Ecto neural progenitor cell (in vitro differentiated cells): ENCODE measurements at places on chromosomes 4 and X.

DNA sequence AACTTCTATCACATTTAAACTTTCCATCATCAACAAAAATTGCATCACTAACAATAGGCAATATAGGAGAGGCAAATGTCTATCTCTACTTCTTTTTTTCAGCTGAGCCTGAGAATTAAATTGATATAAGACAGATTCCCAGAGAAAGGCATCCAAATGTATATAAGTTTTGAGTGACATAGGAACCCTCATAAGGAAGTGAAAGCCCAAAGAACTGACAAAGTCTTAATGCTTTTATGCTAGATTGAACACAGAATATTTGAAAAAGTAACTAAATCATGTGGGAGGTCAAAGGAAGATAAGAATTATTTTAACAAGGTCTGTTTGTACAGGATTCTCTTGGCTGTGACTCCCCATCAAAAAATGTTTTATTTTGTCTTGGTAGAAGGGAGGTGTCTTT, 714.9 kb downstream of the GRXCR1 start:
- DNase-seq, result no peak

DNA sequence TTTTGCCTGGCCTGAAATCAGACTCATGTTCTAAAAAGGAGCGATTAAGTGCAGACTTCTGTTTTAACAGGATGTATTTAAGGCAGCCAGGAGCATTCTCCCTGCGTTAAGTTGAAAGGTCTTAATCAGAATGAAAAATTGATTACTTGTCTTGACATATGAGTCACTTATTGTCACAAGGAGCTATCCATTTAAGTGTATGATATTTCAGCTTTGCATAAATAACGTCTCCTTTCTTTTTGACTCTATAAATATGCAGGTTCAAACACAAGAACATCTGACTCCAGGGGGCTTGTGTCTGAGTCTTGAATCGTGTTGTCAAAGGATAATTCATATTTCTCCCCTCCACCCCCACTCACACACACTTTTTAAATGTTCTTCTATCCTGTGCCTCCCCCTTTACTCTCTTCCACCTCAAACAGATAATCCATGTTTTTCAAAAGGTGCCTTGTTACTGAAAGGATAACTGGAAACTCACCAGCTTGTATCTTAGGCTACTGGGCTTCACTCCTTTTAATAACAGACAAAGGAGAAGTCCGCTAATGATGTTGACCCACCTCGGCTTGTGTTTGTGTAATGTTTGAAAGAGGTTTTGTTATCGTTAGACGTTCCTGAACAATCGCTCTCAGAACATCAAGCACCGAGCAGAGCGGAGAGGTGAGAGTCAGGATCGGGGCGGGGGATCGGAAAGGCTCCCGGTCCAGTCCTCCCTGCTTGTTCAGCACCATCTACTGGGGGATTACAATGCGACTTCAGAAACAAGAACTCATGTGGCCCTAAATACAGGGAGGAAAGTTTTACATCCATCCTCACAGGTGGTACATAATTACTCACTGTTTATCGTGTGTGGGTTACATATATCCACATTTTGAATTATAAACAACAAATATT, 107.5 kb upstream of the RPL34 start:
- peak; percentile 69 for DNase-seq

DNA sequence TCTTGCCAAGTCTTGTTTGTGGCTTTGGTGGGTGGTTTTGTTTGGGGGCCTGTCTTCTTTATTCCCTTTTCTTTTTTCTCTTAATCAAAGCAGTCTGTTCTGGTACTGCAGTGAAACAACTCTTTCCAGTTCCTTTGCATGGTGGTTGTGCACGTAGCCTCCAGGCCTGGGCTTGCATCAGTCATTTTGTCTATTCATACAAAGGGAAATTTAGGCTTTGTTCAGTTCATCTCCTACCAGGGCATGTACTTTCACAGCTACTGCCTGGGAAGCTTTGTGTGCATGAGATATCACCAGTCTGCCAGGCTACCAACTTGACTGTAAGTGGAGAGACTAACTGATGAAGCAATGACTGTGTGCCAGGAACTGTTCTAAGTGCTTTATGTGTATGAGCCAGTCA, 8.5 kb downstream of the TRIM2 start:
- no peak for DNase-seq

- peak; percentile 60 for DNase-seq
Measured at GRCh38 chrX:1534301-1535168, 2.5 kb downstream of the P2RY8 start.

- DNase-seq, result no peak
Measured at GRCh38 chrX:44943007-44943406, 70.0 kb downstream of the KDM6A start.

DNA sequence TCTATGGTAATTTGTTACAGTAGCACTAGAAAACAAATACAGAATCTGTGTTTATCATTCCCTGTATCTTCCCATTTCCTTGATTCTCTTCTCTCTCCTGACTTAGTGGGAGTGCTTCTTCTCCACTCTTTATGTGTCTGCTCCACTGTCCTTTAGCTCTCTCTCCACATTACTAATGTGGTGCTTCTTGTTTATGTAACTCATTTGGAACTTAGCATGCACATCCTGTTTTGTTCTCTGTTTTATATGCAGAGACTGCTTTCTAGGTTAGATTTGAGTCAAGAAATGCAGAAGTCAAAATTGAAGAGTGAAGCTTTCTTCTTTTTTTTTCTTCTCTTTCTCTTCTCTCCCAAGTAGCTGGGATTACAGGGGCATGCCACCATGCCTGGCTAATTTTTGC, 25.9 kb downstream of the ADH1A start:
- no peak for DNase-seq

DNA sequence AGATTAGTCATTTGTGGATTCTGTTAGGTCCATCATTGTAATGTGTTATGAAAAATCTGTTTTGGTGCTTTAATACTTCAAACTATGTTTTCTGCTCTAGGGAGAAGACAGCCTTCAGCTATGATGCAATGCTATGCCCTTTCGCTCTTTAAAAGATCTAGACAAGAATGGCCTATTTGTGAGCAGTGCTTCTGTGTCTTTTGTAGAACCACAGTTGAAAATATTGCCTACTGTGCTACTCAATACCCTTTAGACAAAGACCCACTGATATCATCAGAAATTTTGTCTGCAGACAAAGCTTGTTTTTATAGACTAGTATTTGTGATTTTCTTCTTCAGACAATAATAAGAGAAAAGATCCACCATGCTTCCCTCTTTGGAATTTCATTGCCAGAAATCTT, 44.6 kb upstream of the SLITRK2 start:
- DNase-seq, result no peak

DNA sequence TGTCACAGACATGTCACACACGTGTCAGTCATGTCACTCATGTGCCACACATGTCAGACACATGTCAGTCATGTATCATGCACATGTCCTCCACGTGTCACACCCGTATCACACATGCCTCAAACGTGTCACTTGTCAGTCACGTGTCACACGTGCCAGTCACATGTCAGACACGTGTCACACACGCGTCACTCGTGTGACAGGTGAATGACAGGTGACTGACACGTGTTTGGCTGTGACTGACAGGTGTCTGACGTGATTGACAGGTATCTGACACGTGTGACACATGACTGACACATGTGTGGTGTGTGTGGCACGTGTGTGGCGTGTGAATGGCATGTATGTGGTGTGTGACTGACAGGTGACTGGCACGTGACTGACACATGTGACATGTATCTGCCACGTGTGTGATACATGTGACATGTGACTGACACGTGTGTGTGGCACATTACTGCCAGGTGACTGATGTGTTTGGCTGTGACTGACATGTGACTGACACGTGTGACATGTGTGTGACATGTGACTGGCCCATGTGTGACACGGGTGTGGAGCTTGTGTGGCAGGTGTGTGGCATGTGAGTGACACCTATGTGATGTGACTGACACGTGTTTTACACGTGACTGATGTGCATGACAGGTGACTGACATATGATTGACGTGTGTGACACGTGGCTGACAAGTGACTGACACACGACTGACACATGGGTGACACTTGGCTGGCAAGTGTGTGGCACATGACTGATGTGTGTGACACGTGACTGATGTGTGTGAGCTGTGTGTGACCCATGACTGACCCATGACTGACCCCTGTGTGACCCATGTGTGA, 90.7 kb upstream of the GPC3 start:
- DNase-seq, result no peak

- no peak for DNase-seq
Measured at GRCh38 chrX:10667143-10667542, 46.8 kb upstream of the MID1 start.
